Astrocyte (in vitro differentiated cells and primary cell): ENCODE measurements at places on chromosomes 11 and 22. TPM values are rescaled to one million over a fixed set of nuclear protein-coding genes. Genes with fewer than 3 reads are reported as not detected.

DNA sequence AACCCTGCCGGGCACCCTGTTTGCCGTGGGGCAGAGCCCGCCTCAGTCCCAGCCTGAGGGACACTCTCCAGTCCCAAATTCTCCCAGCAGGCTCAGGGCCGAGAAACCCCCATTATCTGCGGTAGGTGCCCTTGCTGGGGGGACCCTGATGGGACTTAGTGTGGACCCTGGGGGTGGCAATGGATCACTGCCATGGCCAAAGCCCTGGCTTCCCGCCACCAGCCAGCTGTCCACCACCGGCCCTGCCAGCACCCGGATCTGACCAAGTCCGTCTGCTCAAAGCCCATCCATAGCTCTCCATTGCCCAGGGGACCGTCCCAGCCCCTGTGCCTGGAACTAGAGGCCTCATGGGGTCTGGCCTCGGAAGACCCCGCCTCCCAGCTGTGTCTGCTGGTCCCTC lies 24.4 kb downstream of the WNT7B start:
- DNase-seq, result no peak
- H3K36me3 ChIP-seq, result no peaks in the 10 kb centered on the region
- no peaks in the 10 kb centered on the region for H3K27me3 ChIP-seq
- H3K4me3 ChIP-seq, result no peak overlapping the region
- H3K4me1 ChIP-seq, result peaks cover 6% of the 10 kb centered on the region

GRCh38 chr22:44071781-44072326 lies 47.8 kb downstream of the PARVB start:
- no peak for DNase-seq
- H3K4me3 ChIP-seq, result no peak overlapping the region
- H3K4me1 ChIP-seq, result no peaks in the 10 kb centered on the region
- no peaks in the 10 kb centered on the region for H3K36me3 ChIP-seq
- H3K27me3 ChIP-seq, result no peaks in the 10 kb centered on the region
- no peak overlapping the region for H3K27ac ChIP-seq

DNA sequence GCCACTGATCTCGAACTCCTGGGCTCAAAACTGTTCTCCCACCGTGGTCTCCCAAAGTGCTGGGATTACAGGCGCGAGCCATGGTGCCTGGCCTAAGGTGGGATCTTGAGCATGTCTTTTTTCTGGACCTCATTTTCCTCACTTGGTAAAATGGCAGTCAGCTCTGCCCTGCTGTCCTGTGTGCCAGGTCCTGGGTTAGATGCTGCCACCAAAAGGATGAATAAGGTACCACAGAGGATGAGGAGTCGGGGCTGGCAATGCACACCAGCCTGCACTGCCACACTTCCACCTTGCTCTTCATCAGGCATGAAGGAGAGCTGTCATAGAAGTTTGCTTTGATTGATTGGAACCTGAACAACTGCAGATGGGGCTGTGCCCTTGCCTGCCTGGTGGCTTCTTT lies 32.3 kb downstream of the ACO2 start:
- H3K27me3 ChIP-seq, result no peaks in the 10 kb centered on the region
- peaks cover 3% of the 10 kb centered on the region for H3K4me1 ChIP-seq
- H3K4me3 ChIP-seq, result no peak overlapping the region

DNA sequence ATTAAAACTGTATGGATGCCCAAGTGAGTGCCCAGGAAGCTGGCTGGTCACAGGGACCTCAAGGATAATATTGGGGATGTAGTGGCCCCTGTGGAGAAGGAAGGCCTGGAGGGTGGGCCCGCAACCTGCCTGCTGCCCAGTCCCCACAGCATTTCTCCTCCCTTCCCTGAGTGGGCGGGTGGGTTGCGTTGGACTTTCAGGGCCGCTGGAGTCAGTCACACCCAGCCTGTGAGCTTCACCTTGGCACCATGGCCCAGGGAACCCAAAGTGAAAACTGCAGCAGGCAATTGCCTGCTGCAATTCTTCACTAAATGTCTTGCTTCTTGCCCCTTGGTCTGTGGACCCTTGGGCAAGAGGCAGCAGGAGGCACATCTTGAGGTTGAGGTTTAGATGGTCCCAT lies 4.7 kb downstream of the GNAZ start:
- H3K4me1 ChIP-seq, result peaks cover 13% of the 10 kb centered on the region
- no peak overlapping the region for H3K4me3 ChIP-seq
- no peak for DNase-seq
- H3K36me3 ChIP-seq, result no peaks in the 10 kb centered on the region
- no peak overlapping the region for H3K27ac ChIP-seq
- no peaks in the 10 kb centered on the region for H3K27me3 ChIP-seq

DNA sequence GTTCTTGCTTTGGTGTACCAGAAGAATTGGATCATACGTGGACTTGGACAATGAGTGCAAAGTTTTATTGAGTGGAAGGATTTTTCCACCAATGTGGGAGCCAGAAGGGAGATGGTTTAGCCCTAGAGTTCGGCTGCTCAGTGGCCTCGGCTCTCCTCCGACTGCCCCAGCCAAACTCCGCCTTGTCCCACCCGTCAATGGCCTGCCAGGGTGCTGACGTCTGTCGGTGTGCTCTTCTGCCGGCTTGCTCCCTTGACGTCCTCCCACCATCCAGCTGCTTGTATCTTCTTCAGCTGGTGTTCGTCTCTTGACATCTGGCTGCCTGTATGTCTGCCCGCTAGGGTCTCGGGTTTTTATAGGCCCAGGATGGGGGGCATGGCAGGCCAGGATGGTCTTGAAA lies 154.8 kb downstream of the APOL5 start:
- no peaks in the 10 kb centered on the region for H3K36me3 ChIP-seq
- H3K4me1 ChIP-seq, result peaks cover 3% of the 10 kb centered on the region
- H3K27me3 ChIP-seq, result no peaks in the 10 kb centered on the region
- H3K27ac ChIP-seq, result no peak overlapping the region

DNA sequence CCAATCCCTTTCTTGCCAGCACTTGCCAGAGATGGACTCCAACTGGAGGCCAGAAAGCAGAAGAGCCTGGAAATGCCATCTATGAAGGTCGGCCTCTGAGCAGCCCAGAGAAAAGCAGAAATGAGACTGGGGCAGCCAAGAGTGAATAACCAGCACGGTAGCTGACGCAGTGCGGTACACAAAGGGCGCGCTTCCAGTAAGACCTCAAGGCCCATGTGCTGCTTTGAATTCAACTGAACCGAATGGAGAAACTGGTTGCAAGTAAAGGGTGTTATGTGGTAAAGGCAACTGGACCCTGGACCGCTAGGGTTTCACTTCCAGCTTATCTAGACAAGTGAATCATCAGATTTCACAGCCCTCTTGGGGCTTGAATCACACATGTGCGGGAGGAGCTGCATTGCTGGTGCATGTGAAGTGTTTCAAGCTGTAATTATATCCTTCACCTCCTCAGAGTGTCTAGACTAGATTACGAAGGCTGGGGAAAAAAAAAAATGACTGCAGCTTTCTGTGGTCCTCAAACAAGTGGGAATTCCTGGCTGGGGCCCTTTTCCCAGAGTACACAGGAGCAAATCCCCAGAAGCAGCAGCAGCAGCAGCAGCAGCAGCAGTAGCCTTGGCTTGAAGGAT lies 128.9 kb downstream of the CCDC34 start:
- peak overlapping the region; percentile 97 for H3K27ac ChIP-seq
- no peaks in the 10 kb centered on the region for H3K27me3 ChIP-seq
- H3K36me3 ChIP-seq, result no peaks in the 10 kb centered on the region
- H3K4me3 ChIP-seq, result peak overlapping the region; percentile 24

DNA sequence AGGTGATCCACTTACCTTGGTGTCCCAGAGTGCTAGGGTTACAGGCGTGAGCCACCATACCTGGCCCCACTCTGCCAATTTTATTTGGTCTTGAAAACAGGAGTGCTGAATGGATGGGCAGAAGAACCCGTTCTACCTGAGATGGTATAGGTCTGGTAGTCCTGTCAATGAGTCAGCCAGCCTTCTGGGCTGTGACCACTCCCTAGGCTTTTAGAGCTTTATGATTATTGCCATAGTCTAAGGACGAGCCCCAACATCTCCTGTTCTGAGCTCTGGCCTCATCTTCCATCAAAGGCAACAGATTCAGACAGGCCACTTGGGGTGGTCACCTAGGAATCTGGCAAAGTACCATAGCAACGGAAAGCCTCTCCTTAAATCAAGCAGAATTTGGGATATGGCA lies 11.5 kb downstream of the ZDHHC5 start:
- H3K27ac ChIP-seq, result no peak overlapping the region
- peaks cover 20% of the 10 kb centered on the region for H3K36me3 ChIP-seq
- no peak for DNase-seq

DNA sequence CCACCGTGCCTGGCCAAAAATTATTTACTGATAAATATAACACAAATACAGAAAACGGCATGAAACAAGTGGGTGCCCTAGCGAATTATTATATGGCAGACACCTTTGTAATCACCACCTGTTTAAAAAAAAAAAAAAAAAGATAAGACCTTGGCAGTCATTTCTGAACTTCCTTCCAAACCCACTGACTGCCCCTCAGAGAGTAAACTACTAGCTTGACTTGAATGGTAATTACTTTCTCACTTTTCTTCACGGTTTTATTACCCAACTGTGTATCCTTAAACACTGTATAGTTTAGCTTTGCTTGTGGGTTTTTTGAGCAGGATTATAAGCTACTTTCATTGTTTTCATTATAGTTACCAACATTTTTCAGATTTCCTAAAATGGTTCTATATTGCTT lies 23.7 kb downstream of the SFI1 start:
- H3K4me1 ChIP-seq, result no peaks in the 10 kb centered on the region
- H3K36me3 ChIP-seq, result no peaks in the 10 kb centered on the region
- H3K27ac ChIP-seq, result no peak overlapping the region
- DNase-seq, result no peak
- H3K4me3 ChIP-seq, result no peak overlapping the region

DNA sequence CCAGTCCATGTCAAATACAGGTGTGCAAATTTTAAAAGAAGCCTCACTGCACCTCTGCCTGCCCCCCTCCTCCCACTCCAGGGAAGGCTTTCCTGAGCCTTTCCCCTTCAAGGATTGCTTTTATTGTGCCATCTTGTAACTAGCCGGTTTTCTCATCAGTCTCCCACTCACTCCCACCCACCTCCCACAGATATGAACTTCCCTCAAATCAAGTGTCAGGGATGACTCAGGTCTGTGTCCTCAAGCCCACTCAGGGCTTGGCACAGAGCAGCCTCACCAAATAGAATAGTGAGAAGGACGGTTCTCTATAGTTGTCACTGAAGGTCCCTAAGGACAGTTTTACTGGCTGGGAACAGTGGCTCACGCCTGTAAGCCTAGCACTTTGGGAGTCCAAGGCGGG lies 43.0 kb downstream of the THAP12 start:
- no peaks in the 10 kb centered on the region for H3K36me3 ChIP-seq
- no peak overlapping the region for H3K4me3 ChIP-seq
- no peak overlapping the region for H3K27ac ChIP-seq
- no peaks in the 10 kb centered on the region for H3K27me3 ChIP-seq

DNA sequence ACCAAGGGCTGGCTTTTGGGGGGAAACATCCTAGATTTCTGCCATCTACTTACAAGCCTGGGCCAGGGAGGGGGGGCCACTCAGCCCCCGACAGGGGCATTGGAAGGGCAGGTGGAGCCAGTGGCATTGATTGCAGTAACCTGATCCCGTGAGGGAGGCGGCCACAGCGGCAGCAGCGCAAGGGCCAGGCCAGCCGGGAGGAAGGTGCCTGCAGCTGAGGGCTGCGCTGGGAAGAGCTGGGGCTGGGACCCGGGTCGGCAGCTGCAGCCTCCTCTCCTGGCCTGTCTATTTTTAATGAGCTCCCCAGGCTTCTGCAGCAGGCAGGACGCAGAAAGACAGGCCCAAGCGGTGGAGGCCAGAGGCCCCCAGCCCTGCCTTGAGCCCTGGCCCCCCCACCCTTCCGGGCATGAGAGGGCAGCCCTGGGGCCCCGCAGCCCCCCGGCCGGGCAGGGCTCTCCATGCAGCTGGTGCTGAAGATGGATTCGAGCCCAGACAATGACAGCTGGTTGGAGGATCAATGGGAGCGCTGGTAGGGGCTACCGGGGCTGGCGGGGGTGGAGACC lies 10.6 kb downstream of the FREY1 start:
- H3K27me3 ChIP-seq, result no peaks in the 10 kb centered on the region
- H3K36me3 ChIP-seq, result no peaks in the 10 kb centered on the region
- DNase-seq, result no peak
- peaks cover 18% of the 10 kb centered on the region for H3K4me1 ChIP-seq

DNA sequence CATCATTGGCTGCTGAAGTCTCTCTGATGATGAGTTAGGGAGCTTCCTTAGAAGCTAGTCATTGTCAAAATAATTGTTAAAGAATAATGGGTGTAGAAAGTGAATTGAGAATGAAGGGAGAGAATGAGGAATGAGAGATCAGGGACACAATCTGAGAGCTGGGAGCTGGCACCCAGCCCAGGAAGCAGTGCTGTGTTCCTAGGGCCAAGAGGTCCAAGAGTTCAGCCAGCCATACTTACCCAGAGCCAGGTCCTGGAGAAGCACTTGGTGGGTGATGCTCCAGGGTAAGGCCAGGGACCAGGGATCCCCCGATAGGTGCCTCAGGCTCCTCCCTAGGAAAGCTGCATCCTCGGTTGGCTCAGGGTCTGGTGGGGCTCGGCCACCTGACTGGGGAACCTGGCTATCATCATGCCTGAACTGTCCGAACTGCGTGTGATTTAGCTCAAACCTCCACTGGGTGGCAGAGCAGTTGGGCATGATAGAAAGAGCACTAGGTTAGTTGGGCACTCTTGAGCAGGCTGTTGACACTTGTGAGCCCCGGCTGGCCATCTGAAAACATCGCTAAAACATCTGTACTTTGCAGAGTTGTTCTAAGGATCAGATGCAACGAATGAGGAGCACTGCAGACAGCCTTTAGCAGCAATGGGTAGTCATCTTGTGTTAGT lies 123.9 kb upstream of the NCAM1 start:
- H3K36me3 ChIP-seq, result no peaks in the 10 kb centered on the region
- H3K27me3 ChIP-seq, result no peaks in the 10 kb centered on the region
- no peak overlapping the region for H3K4me3 ChIP-seq
- no peaks in the 10 kb centered on the region for H3K4me1 ChIP-seq

DNA sequence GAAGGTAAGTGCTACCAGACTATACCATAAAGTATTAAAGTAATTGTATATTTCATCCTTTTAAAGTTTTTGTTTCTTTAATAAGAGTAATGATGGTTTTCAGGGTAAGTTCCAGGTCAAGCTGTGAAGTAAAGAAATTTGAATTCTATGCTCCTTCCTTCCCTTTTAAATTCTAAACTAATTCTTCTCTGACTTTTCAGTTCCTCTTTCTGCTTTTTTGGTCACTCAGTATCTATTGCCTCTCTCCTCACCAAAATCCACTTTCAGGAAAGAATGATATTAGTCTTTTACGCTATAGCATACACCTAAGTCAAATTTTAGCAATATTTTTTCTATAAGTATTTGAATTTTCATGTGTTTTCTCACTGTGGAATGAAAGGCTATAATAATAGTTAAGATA lies 8.2 kb downstream of the MMP8 start:
- H3K36me3 ChIP-seq, result no peaks in the 10 kb centered on the region
- H3K27ac ChIP-seq, result no peak overlapping the region
- H3K27me3 ChIP-seq, result peaks cover 3% of the 10 kb centered on the region
- no peak for DNase-seq

GRCh38 chr11:85751724-85752123 lies 59.2 kb downstream of the SYTL2 start:
- no peak overlapping the region for H3K27ac ChIP-seq
- no peak overlapping the region for H3K4me3 ChIP-seq
- DNase-seq, result no peak
- peaks cover 3% of the 10 kb centered on the region for H3K4me1 ChIP-seq

The KCTD14 gene
- 1.0 and 1.1 TPM in 2 replicates for total RNA-seq

The CD248 gene
- 50.9 and 58.8 TPM in 2 replicates for total RNA-seq

The CBLIF gene
- not detected in 2 replicates for total RNA-seq

The OR8H1 gene
- not detected in 2 replicates for total RNA-seq
